ENCODE measurements at places on chromosomes 5 and 9. TPM values are rescaled to one million over a fixed set of nuclear protein-coding genes. Genes with fewer than 3 reads are reported as not detected.

DNA sequence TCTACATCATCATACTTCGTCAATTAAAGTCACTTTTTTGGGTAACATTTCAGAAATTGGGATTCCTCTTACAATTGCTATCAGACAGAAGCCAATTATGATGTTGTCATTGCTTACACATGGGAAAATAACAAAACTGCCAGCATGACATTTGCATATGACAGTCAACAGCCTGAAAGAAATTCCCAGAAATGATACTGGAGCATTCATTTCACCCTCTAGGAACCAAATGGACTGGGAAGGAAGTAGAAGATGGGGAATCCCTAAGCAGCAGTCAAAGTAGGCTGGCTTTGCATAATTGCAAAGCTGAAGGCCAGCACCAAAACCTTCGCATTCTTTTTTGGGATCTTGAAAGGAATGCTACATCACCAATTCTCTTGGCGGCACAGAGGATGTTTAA, 10.7 kb downstream of the HMGCS1 start:
- no peak for DNase-seq

- DNase-seq, result no peak
Observed at GRCh38 chr5:97544240-97544639, 361.2 kb upstream of the RIOK2 start.

GRCh38 chr9:12798066-12798770, 23.4 kb downstream of the LURAP1L start:
- DNase-seq, result no peak

DNA sequence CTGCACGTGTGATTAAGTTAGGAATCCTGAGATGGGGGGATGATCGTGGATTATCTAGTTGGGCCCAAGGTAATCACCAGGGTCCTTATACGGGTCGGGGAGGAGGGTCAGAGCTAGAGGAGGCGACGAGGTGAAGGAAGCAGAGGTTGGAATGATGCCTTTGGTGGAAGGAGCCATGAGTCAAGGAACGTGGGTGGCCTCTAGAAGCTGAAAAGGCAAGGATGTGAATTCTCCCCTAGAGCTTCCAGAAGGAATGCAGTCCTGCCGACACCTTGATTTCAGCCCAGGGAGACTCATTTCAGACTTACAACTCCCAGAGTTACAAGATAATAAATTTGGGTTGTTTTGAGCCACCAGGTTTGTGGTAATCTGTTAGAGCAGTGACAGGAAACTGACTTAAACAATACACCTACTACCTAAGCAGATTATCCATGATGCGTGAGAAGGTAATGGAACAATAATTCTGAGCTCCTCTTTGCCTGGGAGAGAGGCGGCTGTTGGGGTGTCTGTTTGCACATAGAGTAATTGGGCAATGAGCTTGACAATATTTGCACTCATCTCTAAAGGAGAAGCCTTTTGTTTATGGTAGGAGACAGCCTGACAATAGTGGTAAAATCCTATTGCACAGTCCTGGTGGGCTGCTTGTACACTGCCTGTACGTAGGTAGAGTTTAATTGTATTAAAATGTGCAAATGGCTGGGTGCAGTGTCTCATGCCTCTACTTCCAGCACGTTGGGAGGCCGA, 129.3 kb upstream of the IER5L start:
- no peak for DNase-seq

Gene ANKRD20A1
- 0.64 TPM for total RNA-seq

Gene ACOT12
- not detected for total RNA-seq

Gene WDR38
- total RNA-seq, result not detected

Gene JAK2
- 53.4 TPM for total RNA-seq

All from activated CD4-positive, alpha-beta T cell treated with anti-CD3 and anti-CD28 coated beads, Interleukin-2, amount 10 ng/mL, durations not matched to agents 7 days and 5 days (primary cell).